Activated CD8-positive, alpha-beta memory T cell treated with anti-CD3 and anti-CD28 coated beads for 4 hours (primary cell): ENCODE measurements at places on chromosomes 13 and 19.

- DNase-seq: no peak
Measured at GRCh38 chr19:18649371-18650020, 12.7 kb downstream of the KLHL26 start.

- DNase-seq: no peak
Measured at GRCh38 chr19:50906217-50906616, 5.0 kb downstream of the KLK4 start.

GRCh38 chr13:85137516-85137915 is 661.7 kb downstream of the SLITRK6 start:
- DNase-seq: no peak

- no peak for DNase-seq
Measured at GRCh38 chr19:38714354-38714778, 29.9 kb downstream of the CAPN12 start.

- DNase-seq: peak; percentile 48
Measured at GRCh38 chr13:30607908-30608307, 9.8 kb upstream of the USPL1 start.

DNA sequence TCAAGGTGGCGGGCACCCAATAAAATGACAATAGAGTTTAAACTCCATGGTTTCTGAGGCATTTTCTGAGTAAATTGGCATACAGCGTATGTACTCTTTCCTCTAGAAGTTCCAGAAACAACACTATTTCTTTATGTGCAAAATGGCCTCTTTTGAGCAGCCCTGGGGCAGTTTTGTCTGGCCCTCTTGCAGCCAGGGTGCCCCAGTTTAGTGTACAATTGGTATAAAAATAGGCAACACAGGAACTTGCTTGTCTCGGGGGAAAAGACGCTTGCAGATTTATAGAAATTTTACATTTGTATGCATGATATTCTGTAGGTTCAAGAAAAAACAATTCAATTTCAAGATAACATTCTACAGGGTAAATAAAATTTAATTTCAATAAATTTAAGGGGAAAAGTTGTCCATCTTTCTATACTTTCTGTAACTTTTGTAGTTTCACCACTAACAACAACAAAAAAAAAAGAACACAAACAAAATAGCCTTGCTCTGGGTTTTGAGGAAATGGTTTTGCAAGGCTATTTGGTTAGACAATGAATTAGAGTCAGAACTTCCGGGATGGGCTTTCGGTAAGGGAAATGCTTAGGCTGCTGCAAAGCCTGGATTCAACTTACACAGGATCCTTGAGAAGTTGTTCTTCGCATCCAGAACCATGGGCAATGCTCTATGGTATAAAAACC is 45.3 kb downstream of the LRCH1 start:
- DNase-seq: no peak

- no peak for DNase-seq
Measured at GRCh38 chr13:59747529-59747928, 416.2 kb downstream of the DIAPH3 start.

DNA sequence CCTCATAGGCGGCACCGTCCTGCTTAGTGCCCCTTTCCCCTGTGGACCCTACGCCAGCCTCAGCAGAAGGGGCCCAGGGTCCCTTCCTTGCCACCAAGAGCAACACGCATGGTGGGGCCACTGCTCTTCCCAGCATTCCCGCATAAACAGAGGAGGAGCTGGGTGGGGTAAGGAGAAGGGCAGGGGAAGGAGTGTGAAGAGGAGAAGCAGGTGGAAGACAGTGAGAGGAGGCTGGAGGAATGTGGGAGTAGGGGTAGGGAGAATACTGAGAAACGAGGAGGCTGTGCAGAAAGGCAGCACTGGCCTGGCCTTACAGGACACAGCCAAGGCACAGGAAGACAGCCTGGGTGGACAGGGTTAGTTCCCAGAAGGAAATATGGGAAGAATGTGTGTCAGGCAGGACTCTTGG is 43.9 kb downstream of the ZNF331 start:
- DNase-seq: no peak

- DNase-seq: no peak
Measured at GRCh38 chr13:37741536-37741935, 128.0 kb downstream of the TRPC4 start.

DNA sequence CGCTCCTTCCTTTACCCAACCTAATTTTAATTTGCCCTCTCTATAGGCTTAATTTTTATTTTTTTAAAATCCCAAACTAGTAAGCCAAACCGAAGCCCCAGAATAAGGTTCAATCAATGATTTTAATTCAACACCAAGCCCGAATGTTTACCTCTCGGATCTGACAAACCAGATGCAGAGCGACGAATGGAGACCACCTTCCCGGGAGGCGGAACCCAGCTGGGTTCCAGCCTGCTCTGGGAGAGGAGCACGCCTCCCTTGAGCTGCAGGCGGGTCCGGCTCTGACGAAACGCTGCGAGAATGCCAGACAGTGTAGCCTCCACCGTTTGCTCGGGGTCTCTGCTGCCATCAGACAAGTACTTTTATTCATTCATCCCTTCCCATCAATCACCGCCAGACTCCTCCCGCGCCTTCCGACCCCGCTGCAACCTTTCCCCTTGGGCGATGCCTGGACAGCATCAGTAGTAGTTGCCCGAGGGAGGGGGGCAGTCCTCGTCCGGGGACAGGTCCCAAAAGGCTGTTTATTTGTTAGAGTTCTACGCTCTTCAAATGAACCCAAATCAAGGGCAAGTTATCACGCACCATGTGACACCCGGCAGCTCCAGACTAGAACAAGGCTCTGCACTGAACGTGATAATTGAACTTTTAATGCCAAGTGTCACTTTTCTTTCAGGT is 752 bp upstream of the EDNRB start:
- DNase-seq: no peak

GRCh38 chr19:39613597-39613996 is 11.3 kb downstream of the LGALS13 start:
- no peak for DNase-seq

- no peak for DNase-seq
Measured at GRCh38 chr19:18488403-18488723, 33.5 kb downstream of the ELL start.

- no peak for DNase-seq
Measured at GRCh38 chr13:48178126-48178525, 54.9 kb upstream of the ITM2B start.

DNA sequence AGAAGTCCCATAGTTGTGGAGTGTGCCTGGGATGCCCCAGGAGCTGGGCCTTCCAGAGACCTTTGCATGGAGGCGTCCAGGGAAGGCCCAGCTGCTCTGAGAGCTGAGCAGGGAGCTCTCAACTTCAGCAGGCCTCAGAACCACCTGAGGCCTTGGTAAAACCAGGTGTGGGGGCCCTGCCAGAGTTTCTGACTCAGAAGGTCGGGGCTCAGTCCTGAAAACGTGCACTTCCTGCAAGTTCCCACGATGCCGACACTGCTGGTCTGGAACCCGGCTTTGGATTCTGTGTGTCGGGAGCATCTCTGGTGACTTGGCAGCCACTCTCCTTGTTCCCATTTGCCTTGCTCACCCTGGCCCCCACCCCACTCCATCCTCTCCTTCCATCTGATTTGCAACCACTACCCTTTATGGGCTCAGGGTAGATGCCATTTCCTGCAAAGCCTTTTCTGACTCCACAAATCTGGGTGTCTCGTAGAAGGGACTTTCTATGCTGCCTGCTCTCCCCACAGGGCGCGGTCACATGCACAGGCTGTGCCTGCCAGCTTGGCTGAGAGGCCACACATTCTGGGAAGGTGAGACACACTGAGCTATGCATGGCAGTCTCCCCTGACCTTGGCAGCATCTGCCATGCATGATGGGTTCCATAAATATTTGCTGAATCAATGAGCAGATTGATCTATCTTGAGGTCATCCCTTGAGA is 244.7 kb downstream of the COL4A1 start:
- no peak for DNase-seq
